ENCODE measurements at places on chromosomes 16 and 17.
A peak's percentile ranks its signal among the peaks of the same experiment; 100 is the strongest.

DNA sequence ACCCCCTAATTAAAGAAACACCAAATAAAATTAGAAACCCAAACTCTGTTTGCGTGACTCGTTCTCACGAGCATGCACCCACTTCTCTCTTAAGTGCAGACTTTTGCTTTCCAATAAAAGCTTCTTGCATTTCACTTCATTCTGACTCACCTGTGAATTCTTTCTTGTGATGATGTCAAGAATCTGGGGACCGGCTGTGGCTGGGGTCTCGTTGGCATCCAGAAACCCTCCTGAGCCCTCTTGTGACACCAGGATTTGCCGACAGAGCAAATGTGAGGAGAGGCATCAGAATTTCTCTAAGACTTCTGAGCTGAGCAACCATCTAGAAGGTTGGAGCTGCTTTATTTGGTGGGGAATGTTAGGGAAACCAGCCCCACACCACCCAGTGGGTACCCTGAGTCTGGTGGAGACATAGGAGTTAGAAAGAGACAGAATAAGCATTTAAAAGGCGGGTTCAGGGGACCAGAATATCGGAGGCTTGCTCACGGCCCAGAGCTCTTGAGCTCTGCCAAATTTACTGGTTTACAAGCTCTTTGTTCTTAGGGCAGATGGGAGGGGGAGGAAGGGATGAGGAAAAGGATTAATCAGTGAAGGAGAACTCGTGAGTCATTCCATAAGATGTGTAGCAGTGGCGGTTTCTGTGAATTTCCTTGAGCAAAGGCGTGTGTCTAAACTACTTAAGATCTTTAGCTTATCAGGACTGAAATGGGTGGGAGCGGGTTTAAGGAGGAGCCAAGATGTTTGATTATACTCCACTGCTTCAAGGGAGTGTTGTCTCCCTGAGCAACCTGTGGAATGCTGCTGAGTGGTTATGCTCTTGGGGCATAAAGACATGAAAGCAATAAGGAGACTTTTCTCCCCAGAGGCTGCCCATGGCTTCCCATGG lies 24.2 kb upstream of the TMC5 start:
- DNase-seq = no peak

DNA sequence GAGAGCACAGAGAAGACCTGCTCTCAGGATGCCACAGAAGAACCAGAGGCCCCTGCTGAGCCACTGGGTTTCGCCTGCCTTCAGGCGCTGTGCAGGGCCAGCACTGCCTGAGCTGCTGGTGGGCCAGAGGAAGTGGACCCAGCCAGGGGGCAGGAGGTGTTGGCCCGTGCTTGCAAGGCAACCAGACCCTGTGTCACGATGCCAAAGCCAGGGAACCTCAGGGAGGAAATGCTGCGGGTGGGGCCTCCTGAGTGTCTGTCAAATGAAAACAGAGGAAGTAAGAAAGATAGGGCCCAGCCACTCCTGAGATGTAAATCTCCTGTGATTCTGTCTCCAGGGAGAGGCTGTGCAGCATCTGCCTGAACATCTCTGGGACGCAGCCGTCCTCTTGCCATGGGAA lies 58.1 kb upstream of the ADORA2B start:
- no peak for DNase-seq

DNA sequence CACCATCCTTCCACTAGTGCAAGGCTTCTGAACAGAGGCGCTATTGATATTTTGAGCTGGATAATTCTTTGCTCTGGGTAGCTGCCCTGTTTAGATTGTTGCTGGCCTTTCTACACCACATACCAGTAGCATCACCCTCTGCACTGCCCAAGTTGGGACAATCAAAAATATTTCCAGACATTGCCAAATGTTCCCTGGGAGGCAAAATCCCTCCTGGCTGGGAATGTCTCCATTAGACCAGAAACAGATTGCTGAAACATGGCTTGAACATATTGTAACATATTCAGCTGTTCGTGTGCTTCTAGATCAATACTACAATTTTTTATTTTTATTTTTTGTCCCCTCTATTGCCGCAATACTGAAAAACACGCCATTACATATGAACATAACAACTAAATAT lies 174.6 kb downstream of the ABCA8 start:
- DNase-seq = no peak

- DNase-seq = no peak
These were observed 16.8 kb upstream of the COG7 start for GRCh38 chr16:23469814-23470213.

- no peak for DNase-seq
These were observed 56.6 kb downstream of the TEKT5 start for GRCh38 chr16:10638101-10638500.

GRCh38 chr17:19375732-19376131 lies 2.6 kb upstream of the MAPK7 start:
- DNase-seq = no peak

- no peak for DNase-seq
These were observed 113.3 kb downstream of the XYLT1 start for GRCh38 chr16:17357307-17358062.

GRCh38 chr16:73018821-73019456 lies 29.0 kb downstream of the ZFHX3 start:
- DNase-seq = no peak

DNA sequence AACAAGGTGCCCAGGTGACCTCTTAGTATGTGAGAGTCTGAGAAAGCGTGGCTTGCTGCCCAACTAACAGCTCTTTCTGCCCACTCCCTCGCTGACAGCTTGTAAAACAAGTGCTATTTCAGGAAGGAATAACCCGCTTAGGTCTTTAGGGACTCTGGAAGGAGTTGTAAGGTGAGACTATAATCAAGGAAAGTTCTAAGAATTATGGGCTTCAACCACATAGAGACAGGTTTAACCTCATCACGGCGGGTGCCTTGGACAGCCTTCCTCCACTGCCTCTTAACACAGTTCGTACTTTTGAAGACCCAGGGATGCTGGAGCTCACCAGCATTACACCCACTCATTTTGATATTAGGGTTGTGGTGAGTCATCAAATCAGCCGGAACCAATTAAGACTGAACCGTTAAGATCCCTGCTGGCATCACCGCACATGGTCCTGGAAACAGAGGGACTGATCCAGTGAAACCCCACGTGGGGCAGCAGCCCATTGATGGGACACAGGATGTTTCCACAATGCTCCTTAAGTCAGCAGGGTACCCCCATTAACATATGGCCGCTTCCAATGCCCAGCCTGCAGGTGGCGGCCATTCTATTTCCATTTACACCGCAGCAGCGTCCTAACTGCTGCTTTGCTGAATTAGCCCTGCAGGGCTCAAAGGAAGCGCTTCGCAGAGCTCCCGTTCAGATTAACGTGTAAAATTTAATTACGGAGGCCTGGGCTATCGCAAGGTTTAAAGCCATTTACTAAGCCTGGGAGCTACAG lies 176.6 kb upstream of the SDK2 start:
- no peak for DNase-seq

DNA sequence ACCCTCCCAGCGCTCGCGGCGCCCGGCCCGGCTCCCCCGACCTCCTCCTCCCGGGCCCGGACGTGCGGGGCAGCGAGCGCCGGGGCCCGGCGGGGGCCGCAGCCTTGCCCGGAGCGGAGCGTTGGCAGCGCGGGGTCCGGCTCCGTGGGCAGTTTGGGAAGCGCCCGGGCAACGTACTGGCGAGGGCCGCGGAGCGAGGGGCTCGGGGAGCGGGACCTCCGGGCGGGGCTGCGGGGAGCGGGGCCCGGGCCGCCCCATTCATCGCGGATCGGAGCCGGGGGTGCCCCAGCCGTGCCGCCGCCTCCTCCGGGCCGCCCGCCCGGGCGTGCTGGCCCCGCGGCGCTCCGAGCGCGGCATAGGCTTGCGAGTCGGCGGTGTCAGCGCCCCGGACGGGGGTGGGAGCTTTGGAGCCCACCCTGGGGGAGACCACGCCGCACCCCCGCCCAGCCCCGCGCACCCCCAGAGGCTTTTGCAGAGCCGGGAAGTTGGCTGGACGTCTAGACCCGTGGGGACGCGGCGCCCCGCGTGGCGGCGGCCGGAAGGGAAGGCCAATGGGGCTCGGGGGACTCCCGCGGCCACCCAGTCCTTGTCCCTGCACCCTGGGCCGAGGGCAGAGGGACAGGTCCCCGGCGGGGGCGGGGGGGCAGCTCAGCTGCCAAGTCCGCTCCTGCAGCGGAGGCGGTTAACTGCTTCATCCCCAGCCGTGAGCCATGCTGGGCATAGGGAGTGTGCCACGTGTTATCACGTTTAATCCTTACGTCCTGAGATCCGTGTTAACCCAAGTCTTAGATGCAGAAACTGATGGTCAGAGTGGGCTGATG lies 852 bp downstream of the ZNF469 start:
- DNase-seq = no peak

DNA sequence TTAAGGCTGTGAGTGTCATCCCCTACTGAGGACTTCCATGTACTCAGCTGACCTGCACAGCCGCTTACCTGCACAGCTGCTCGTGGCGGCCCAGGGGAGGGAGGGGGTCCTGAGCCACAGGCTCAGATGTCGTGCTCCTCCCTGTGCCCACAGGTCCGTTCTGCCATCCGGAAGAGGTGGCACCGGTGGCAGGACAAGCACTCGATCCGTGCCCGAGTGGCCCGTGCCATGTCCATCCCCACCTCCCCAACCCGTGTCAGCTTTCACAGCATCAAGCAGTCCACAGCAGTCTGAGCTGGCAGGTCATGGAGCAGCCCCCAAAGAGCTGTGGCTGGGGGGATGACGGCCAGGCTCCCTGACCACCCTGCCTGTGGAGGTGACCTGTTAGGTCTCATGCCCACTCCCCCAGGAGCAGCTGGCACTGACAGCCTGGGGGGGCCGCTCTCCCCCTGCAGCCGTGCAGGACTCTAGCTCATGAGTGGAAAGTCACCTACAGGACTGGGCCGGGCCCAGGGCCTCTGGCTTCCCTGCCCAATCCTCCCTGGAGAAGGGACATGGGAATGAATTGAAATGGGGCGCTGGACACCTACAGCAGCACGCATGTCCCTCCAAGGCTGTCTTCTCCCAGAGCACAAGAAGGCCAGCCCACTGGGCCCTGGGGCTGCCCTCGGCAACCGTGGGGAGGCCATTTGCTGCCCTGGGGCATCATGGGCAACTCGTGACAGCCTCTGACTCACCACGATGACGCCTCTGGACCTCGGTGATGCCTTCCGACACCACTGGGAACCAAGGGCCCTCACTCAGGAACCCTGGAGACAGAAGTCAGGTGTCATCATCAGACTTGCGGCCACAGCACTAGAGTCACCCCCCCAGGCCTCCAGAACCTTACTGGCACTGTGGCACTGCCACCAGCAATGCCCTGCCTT lies 9.9 kb upstream of the SPPL2C start:
- DNase-seq = no peak

GRCh38 chr17:17849147-17849820 lies 12.5 kb upstream of the SREBF1 start:
- peak; percentile 81 for DNase-seq

DNA sequence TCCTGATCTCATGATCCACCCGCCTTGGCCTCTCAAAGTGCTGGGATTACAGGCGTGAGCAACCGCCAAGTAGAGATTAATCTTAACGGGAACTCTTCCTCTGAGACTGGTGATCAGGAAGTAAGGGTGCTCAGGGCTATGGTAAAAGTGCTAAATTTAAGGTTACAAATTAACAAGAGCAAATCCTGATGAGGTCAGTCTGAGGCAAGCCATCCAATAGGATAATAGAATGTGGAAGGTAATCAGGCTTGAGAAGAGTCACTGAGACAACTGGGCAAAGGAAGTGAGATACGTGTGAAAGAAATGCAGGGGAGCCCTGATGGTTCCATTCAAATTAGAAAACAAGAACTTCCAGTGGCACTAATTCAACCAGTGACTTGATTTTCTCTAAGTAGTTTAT lies 69.1 kb downstream of the CACNG1 start:
- DNase-seq = no peak

- no peak for DNase-seq
These were observed 560.6 kb downstream of the CDH13 start for GRCh38 chr16:83187405-83187804.

GRCh38 chr16:89103156-89103555 lies 9.5 kb downstream of the ACSF3 start:
- no peak for DNase-seq

GRCh38 chr17:40063187-40063771 lies 514 bp downstream of the THRA start:
- peak; percentile 30 for DNase-seq

DNA sequence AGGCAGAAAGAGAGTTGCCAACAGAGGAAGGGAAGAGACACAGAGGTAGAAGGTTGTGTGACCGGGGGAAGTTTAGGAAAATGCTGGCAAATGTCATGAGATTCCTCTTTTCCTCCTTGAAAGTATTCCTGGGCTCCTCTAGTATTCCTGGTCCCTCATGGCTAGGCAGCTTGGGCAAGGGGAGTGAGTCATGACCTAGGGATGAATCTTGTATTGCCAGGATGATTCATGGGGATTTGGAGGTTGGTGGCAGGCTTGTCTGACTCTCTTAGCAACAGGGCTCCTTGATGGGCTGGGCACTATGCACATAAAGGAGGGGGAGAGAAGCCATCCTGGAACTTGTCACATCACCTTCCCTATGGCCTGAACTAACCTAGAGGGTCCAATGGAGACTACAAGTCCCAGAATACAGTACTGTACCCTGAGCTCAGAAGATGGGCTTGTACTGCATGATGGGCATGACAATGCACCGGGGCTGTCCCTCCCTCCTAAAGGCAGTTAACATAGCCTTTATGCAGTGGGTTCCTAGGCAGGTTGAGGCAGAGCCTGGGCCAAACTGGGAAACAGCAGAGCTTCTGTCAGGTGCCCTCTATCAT lies 2.1 kb upstream of the SEZ6 start:
- no peak for DNase-seq

DNA sequence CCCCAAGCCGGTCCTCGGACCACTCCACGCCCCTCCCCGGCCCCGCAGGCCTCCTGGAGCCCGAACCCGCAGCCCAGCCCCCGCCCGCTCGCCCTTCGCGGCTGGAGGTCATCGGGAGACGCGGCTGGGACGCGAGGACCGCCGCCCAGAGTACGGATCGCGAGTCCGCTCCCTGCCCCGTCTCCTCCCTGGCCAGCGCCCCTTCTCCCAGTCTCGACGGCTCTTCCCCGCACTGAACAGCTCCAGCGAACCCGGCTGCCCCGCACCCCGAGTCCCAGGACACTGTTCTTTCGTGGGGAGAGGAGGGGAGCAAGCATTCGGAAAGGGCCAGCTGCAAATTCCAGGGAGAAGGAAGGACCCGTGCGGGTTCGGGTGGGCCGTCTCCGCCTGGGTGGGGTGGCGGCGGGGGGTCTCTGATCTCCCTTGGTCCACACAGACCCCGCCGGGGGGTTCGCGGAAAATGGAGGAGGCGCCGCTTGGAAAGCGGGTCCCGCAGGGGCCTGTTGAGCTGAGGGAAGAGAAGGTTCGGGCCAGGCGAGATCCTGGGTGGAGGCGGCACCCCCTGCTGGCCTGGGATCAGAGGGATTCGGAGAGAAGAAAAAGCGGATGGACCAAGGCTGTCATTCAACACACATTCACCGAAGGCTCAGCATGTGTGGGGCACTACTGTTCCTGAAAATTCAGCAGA lies 632 bp upstream of the RTN4RL1 start:
- DNase-seq = no peak

All from activated CD8-positive, alpha-beta memory T cell treated with anti-CD3 and anti-CD28 coated beads, Interleukin-2, amount 50 U/mL, for 4 hours (primary cell).